NCI-H510A treated with DMSO at 0.1 percent for 48 hours (cell line): ENCODE measurements at places on chromosomes 4 and X.
A peak's percentile ranks its signal among the peaks of the same experiment; 100 is the strongest.

DNA sequence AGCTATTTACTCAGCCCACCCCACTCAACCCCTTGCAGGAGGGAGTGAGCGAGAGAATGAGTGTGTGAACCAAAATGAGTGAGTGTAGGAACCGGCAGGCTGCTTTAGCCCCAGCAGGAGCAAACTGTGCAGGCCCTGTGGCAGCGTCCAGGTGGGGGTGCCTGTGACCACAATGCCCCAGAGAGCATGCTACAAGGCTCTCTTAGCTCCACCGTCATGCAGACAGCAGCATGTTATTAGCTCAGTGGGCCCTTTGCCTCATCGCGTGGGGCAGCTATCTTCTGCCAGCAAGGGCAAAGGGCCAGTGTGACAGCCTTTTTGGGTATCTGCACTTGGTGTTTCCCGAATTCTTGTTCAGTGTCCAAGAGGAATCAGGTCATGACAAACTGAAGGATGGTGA lies 271.3 kb downstream of the GPM6A start:
- DNase-seq: no peak

DNA sequence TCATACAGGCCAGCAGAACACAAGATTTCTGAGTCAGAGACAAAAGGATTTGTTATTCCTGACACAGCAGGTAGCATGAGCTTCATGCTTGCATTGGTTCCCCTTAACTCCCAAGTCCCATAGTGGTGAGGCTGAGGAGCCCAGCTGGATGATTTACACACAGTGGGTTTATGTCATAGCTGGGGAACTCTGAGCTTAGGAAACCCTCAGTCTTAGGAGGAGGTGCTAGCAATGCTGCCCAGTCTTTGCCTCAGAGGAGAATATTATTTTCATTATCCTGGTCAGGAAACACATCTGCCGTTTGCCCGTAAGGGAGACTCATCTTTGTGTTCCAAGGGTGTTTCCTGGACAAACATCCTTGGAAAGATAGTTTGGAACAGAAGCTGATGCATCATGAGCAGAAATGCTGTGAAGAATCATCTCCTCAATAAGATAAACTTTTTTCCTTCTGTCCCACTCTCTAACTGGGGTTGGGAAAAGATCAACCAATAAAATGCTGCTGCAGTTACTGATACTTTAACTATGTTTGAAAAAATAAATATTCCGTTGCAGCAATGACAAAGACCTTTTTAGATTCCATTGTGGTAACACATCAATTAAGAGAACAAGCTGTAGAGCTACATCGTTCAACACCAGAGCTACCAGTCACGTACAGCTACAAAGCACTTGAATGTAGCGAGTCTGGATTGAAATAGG lies 146.8 kb downstream of the DCLK2 start:
- no peak for DNase-seq

- DNase-seq: no peak
Measured at GRCh38 chrX:38000706-38001105, 5.6 kb upstream of the SYTL5 start.

DNA sequence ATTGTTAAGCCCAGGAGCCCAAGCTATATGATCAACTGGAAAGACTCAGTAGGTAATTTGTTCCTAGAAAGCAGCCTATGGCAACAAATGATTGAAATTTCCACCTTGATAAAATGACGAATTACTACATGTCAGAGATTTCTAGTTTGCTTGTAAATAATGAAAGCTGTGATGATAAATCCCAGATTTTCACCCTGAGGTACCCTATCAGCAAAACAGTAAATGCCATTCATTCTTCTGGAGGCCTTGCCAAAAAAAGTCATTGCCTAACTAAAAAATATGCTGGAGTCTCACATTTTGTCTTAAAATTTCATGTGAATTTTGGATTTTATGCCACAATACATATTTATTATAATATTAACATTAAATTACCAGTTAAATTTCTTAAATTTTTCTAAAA lies 71.3 kb downstream of the PPEF2 start:
- no peak for DNase-seq

DNA sequence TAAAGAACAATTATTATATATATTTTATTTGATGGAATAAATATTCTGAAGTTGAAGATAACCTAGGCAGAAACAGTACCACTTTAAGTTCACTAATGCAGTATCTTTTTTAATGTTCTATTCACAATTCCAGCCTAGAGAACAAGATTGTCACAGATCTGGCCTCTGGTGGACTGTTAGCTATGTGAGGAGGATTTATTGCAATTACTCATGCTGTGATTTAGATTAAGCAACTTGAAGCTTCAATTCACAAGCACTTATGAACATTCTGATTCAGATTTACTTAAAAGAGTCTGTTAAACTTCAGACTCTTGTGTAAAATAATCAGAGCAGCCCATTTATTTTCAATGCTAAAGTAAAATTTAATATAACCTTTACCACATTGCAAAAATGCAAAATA lies 1489.8 kb downstream of the STIM2 start:
- no peak for DNase-seq

- no peak for DNase-seq
Measured at GRCh38 chrX:115089419-115089818, 72.0 kb upstream of the IL13RA2 start.

GRCh38 chr4:124641715-124642381 lies 70.7 kb downstream of the ANKRD50 start:
- no peak for DNase-seq

GRCh38 chr4:183873409-183874185 lies 31.5 kb upstream of the STOX2 start:
- DNase-seq: no peak

DNA sequence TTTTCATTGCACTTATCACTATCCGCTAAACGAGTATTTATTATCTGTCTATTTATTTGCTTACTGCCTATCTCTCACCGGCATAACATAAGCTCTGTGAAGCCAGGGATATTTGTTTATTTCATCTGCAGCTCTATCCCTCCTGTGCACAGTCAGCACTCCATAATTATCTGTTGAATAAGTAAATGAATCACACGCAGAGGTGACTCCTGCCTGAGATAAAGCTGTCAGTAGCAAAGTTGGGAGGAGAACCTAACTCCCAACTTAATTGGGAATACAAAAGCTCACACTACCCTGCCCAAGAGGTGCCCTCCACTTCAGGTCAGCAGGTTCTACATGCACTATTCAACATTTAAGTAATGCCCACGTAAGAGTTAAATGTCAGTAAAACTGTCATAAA lies 85.7 kb downstream of the CORIN start:
- no peak for DNase-seq

- DNase-seq: no peak
Measured at GRCh38 chr4:177964061-177964460, 521.8 kb upstream of the AGA start.

DNA sequence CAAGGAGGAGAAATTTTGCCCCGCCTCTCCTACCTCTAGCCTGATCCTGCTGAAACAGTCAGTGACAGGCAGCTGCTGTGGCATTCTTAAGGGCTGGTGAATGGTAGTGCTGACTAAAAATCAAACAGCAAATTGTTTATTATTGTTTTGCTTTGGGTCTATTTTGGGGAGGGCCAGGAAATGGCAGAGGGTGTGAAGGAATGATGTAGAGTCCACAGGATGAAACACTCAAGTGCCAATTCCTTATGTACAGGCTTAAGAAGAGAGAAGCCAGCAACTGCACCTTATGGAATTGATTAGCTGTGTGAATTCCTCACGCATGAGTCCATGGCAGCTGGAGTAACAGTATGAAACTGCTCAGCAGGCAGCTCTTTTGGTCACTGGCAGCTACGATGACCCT lies 39.7 kb downstream of the VEGFC start:
- DNase-seq: no peak

GRCh38 chr4:24865401-24865800 lies 47.4 kb downstream of the CCDC149 start:
- no peak for DNase-seq

DNA sequence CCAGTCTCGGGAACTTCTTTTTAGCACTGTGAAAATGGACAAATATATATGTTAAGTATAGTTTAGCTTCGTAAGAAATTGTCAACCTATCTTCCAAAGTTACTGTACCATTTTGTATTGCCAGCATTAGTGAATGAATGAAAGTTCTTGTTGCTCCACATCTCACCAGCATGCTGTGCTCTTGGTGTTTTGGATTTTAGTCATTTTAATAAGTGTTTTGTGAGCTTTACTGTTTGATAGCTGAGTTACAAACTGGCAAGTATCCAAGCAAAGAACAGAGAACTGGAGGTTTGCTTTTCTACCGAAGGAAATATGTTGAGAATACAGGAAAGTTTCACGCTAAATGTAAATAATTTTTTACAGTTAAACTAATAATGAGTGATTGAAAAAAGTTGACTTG lies 33.0 kb downstream of the SNCA start:
- DNase-seq: no peak

DNA sequence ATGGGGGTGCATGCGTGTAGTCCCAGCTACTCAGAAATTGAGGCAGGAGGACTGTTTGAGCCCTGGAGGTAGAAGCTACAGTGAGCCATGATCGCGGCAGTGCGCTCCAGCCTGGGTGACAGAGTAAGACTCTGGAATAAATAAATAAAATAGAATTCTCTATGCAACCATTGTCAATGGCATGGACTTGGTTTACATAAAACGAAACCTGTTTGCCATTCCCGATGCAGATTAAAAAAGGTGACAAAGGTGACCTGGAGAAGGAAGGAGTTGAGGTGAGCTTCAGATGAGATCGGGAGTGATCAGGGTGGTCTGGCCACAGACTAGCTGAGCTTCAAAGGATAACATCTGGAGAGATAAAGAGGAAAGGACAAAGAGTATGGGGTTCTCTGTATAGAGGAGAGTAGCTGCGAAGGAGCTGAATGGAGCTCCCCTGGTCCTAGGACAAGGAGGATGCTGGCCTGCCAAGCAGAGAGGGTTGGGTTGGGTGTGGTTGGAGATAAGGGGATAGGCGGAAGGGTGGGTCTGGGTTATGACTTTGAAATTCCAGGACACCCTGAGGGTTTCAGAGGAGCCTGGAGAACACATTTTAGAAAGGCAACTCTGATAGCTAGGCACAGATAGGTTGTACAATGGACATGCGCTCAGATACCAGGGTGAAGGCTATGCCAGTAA lies 98.6 kb downstream of the RBM47 start:
- no peak for DNase-seq

GRCh38 chrX:482702-483203 lies 96.0 kb upstream of the PPP2R3B start:
- no peak for DNase-seq

GRCh38 chr4:76841026-76841425 lies 56.9 kb downstream of the SOWAHB start:
- no peak for DNase-seq

DNA sequence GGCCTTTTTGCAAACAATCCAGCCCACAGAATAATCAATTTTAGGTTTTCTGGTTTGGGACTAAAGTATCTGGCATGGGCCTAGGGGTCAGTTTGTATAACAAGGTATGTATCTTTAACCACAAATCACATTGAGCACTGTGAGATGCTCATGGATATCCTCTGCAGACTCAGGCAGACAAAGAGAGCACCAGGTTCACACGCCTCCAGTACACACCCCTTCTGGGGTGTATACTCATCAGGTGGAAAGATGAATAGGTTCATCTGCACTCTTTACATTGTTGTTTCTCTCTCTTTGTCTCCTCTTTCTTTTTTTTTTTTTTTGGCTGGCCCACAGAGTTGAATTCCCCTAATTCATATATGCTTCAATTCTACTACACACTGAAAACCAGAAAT lies 21.1 kb downstream of the TEC start:
- no peak for DNase-seq

DNA sequence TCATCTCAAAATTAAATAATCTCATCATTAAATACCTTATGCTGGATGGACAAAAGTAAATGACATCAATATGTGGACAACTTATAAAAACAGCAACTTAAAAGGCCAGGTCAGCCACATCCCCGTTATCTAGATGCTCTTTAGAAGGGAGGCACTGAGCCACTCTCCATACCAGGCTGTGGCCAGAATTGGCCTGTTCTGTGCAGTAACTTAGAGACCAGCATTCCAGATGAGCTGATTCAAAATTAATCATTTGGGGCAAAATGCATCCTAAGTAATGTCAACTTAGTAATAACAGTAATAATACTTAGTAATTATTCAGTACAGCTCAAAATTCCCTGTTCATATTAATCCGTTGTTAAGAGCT lies 373.6 kb downstream of the FBXW7 start:
- DNase-seq: no peak

DNA sequence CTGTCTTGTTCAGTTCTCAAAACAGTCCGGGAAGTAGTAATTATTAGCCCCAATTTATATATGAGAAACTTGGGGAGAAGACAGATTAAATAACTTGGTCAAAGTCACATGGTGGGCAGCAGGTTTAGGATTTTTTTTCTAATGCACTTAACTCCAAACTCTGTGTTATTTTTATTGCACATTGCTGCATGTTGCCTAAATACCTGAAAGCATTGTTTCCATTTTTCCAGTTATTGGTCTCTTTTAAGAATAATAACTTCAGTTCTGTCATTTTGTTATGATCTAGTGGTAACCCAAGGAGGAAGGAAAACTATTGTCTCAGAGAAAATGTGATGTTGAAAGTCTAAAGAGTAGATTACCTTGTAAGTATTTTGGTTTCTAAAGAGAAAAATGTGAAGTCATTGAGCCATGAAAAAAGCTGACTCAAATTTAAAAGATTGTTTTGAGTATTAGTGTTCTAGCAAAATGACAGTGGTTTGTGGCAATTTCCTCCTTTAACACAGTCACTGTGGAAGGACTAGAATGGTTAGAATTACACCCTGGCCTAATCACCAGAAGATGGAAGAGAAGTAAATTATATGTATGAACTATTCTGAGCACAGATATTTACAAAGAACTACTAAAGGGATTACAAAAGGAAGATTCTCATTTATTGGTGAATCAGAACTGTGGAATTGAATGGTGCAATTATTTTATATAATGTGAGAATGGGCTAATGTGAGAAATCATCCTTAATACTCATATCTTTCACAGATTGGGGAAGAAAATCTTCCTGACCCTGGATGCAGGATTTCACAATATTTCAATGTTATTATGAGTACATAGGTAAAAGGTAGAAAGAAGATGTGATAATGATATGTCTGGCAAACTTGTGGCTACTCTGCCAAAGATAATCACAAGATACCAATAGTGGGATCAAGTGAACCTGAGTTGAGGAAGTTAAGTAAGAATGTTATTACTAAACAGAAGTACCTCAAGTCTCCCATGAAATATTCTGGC lies 21.7 kb upstream of the CXCL8 start:
- DNase-seq: no peak

DNA sequence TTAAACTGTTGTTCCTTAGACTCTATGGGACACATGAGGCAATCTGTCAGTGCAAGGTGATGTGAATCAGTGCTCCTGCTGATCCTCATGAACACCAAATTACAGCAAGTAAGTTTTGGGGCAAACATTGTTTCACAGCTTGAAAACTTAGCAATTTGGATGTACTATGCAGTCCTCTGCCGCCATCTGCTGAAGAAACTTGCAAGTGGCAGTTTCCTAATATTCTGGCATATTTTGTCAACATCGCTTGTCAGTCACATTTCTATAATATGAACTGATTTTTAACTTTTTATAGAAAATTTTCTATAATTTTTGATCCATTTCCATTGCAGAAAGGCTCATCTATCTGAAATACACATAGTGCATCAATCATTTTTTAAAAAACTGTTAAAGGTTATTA lies 56.3 kb downstream of the ZAR1 start:
- DNase-seq: peak; percentile 3
